Left colon (tissue), 2 donors: ENCODE measurements at places on chromosomes 13 and 19. TPM values are rescaled to one million over a fixed set of nuclear protein-coding genes. Genes with fewer than 3 reads are reported as not detected.

ZNF536 gene
- total RNA-seq: 2.5 TPM

CGB1 gene
- not detected for total RNA-seq

AP1M2 gene
- 116 TPM for total RNA-seq

AMER2 gene
- 0.08 TPM for total RNA-seq

HSPB6 gene
- 16.4 TPM for total RNA-seq

TEKTIP1 gene
- total RNA-seq: 2.2 TPM

REEP6 gene
- 4.1 TPM for total RNA-seq

TTC9B gene
- total RNA-seq: 0.45 TPM

RASAL3 gene
- total RNA-seq: 4.4 TPM

COL5A3 gene
- 2.9 TPM for total RNA-seq

ATP8B3 gene
- total RNA-seq: 0.52 TPM

DOCK6 gene
- total RNA-seq: 64.7 TPM

SGCG gene
- 0.36 TPM for total RNA-seq

C5AR1 gene
- total RNA-seq: 8.8 TPM

CEACAM19 gene
- total RNA-seq: 6.6 TPM

DNA sequence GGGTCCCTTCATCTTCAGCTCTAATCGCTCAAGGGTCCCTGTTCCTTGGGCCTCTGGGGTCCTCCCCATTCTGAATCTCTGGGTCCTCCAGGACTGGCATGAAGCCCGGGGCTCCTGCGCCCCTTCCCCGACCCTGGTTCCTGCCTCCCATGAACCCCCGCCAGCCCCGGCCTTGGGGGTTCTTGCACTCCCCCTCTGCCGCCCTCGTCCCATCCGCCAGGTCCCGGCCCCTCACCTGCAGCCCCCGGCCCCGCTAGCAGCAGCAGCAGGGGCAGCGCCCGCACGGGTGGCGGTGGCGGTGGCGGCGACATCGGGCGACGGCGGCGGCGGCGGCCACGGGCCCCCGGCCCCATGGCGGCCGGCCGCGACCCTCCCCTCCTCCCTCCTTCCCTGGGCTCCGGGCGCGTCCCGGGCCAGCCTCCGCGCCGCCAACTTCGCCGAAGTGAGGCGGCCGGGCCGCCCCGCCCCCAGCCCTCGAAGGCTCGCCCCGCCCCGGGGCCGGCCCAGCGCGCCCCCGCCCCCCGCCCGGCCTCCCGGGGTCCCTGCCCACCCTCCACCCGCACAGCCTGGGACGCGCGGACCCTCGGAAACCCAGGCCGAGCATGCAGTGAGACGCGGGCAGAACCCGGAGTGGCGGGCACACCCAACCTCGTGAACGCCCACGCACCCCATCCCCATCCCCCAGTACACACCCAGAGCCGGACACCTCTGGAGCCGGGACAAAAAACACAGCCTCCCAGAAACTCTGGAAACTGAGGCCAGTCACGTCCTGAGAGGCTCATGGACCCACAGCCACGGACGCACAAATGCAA, at the start of gene NOTCH3:
Gene NOTCH3 (minus strand): TSS at position 443 of the 812 bp plus-strand sequence. CDS start 90 bp downstream, at position 353.
- DNase-seq: no peak

- no peak for DNase-seq
Measured at GRCh38 chr13:31090096-31090495, 71.6 kb downstream of the HSPH1 start.

DNA sequence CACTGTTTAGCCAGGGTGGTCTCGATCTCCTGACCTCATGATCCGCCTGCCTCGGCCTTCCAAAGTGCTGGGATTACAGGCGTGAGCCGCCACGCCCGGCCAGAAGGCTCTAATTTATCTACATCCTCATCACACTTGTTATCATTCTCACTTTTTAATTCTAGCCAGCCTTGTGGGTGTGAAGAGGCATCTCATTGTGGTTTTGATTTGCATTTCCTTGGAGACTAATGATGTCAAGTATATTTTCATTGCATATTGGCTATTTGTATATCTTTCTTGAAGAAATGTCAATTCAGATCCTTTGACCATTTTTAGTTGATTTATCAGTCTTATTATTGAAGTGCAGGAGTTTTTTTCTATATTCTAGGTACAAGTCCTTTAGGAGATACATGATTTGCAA, 27.7 kb upstream of the HIF3A start:
- no peak for DNase-seq

DNA sequence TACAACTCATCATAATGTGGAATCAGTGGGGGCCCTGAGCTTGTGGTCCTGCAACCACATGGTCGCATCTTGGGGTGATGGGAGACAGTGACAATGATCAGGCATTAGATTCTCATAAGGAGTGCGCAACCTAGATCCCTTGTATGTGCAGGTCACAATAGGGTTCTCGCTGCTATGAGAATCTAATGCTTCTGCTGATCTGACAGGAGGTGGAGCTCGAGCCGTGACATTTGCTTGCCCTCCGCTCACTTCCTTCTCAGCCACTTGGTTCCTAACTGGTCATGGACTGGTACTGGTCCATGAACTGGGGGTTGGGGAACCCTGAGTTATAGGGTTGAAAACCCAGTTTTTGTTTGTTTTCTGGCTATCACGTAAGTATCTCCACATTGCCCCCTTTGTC, 1290.9 kb upstream of the ATXN8OS start:
- DNase-seq: no peak

- peak; percentile 13 for DNase-seq
Measured at GRCh38 chr19:24046550-24046949, 40.4 kb upstream of the ZNF254 start.

DNA sequence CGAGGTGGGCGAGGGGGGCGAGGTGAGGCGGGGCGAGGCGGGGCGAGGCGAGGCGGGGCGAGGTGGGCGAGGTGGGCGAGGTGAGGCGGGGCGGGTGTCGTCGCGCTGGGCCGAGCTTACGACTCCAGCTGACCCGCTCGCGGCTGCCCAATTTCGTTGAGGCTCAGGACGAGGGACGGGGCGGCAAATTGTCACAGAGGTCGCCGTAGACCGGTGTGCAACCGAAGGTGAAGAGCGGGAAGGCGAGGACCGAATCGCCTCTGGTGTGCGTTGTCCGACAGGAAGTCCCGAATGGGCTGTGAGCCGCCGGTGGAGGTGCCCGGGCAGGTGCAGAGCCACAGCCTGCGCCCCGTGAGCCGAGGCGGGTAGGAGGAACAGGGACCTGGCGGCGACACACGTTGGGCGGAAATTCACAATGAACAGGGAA, at the start of gene LACC1:
Gene LACC1 (plus strand): TSS at position 150 of the 427 bp plus-strand sequence. CDS start 1,082 bp downstream, outside the sequence.
- DNase-seq: peak; percentile 77

DNA sequence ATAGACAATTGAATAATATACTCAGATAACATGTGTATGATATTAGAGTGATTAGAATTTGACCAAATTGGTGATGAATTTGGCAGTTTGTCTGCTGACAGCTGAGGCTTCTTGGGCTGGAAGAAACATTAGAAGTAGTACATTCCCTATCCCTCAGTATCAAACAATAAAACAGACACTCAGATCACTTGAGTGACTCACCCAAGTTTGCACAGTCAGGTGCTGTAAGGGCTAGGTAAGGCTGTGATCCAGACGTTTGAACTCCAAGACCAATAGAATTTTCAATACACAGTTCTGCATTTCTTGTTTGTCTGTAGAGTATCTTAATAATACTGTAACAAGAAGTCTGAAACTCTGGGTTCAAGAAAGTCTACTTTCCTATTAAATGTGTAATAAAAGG, 223.5 kb downstream of the POSTN start:
- DNase-seq: no peak

- DNase-seq: no peak
Measured at GRCh38 chr13:73913079-73913740, 221.0 kb downstream of the KLF12 start.

DNA sequence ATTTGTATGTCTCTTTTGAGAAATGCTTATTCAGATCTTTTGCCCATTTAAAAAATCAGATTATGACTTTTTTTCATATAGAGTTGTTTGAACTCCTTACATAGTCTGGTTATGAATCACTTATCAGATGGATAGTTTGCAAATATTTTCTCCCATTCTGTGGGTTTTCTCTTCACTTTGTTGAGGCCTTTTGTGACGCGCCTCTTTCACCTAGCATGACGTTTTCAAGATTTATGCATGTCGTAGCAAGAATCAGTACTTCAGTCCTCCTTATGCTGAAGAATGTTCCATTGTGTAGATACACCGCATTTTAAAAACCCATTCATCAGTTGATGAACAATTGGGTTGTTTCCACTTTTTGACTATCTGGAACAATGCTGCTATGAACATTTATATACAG, 13.4 kb downstream of the PABPC3 start:
- DNase-seq: no peak

- DNase-seq: peak; percentile 62
Measured at GRCh38 chr19:925087-925525, 729 bp upstream of the ARID3A start.

DNA sequence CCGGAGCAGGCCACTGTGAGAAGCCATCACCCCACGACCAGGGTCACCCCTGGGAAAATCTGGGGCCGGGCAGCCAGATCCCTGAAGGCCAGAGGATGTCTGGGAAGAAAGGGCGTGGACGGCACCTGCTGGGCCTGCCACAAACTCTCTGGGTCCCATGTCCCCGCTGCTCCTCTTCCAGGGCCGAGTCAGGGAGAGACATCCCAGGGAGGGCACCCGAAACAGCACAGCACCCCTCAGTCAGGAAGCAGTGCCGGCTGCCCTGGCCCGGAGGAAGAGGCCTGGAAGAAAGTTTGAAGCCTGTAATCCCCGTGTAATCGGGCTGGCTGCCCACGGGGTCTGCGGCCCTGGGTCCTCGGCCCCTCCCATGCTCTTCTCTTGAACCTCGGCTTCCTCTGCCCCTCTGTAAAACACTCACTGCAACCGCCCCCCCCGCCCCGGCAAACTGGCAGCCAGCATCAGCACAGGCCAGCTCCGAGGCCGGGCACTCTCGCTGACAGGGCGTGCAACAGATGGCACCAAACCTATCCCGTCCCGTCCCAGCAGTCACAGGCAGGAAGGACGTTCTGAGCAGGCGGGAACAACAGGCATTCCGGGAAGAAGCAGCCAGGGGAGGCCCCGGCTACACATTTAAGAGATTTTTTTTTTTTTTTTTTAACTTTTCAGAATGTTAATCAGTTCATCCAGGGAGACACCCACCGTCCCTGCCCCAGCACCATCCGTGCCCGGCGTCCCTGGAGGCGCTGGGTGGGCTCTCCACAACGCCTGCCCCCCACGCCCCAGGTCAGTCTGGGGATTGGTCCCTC, 1.5 kb downstream of the SBNO2 start:
- peak; percentile 65 for DNase-seq

DNA sequence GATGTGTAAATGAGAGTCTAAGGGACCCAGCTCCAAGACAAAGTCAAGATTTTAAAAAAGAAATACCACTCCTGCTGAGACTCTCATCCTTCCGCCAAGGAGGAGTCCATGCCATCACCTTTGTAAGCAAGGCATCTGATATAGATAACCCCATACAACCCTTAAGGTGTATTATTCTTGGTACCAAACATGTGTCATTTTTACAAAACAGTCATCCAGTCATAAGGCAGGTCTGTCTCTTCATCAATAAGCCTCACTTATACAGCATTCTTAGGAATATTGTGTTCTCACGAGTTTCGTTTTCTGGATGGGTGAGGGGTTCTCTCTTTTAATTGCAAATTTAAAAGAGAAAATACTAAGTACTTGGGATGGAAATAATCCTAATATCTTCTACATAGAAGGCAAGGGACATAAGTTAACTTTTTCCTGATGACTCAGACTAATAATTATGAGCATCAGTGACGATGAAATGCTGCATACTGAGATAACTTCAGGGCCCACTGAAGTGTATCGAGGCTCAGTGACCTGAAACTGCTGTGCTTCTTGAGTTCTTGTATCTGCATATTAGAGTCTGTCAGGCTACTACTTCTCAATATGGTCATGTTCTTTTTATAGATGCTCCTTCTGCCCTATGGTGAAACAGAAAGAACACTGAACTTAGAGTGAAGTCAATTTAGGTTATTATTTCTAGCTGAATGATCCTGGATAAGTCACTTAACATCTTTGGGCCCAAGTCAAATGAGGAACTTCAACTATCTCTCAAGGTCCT, 166.6 kb downstream of the KLF12 start:
- DNase-seq: no peak

DNA sequence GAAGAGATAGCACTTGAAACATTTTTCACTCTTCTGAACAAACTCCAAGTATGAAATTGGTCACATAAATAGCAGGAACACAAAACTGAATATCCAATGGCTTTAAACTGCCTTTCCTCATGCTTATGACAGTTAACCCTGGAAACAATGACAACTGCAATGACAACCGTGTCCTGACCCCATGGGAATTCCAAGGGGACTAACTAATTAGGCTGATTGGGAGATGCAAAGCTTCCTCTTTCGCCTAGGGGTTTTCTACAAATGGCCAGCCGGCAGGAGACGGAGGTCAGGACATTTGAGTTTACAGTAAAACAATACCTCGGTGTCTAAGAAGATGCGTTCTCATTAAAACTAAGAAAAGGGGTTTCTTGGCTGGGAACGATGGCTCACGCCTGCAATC, 53.0 kb upstream of the URAD start:
- no peak for DNase-seq

- DNase-seq: no peak
Measured at GRCh38 chr13:77398825-77399620, 72.1 kb upstream of the MYCBP2 start.

GRCh38 chr19:9842834-9843625, 7.9 kb downstream of the PIN1 start:
- no peak for DNase-seq

DNA sequence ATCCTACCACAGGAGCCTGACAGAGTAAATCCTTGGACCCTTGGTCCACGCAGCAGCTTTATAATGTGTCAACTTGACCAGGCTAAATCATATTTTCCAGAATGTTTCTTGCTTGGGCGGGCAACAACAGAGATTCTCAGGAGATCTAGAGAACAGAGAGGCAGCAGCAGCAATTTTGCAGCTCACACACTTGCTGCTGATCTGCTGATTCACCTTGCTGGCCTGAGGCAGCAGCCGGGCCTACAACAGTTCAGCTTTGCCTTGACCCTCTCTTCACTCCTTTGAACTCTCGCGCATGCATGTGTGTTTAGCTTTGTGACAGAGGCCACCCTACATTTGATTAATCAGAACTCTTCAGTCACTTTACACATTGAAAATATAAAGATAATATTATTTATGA, 159.3 kb downstream of the UGGT2 start:
- DNase-seq: no peak

- DNase-seq: no peak
Measured at GRCh38 chr19:6743714-6744380, 4.4 kb downstream of the TRIP10 start.

GRCh38 chr19:32022044-32022640, 323.3 kb upstream of the ZNF507 start:
- no peak for DNase-seq

GRCh38 chr13:64782466-64782865, 2447.7 kb downstream of the PCDH9 start:
- no peak for DNase-seq

GRCh38 chr19:7792281-7792680, 29.2 kb downstream of the CLEC4M start:
- no peak for DNase-seq

DNA sequence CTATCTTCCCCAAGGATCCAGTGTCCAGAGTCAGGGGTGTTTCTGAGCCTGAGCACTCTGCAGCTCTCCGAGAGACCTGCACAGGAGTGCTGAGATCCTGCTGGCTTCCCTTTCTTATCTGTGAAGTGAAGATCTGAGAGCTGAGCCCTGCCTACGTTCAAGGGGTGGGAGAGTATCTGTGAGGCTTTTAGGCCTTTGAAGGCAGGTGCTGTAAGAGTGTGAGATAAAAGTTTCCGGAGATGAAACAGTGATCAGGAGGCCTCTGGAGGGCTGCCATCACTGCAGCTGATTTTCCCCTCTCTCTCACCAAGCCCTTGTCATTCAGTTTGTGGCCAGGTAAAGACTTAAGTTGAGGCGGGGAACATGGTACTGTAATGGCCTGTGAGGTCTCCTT, 83.1 kb downstream of the AKAP11 start:
- DNase-seq: no peak

- DNase-seq: no peak
Measured at GRCh38 chr19:48925240-48925843, 8.2 kb upstream of the DHDH start.
